ENCODE measurements at places on chromosomes 12 and 14.
A peak's percentile ranks its signal among the peaks of the same experiment; 100 is the strongest.

- DNase-seq = no peak
Observed at GRCh38 chr12:124833693-124834122, 30.0 kb downstream of the SCARB1 start.

- DNase-seq = no peak
Observed at GRCh38 chr12:25716842-25717241, 163.8 kb upstream of the LMNTD1 start.

DNA sequence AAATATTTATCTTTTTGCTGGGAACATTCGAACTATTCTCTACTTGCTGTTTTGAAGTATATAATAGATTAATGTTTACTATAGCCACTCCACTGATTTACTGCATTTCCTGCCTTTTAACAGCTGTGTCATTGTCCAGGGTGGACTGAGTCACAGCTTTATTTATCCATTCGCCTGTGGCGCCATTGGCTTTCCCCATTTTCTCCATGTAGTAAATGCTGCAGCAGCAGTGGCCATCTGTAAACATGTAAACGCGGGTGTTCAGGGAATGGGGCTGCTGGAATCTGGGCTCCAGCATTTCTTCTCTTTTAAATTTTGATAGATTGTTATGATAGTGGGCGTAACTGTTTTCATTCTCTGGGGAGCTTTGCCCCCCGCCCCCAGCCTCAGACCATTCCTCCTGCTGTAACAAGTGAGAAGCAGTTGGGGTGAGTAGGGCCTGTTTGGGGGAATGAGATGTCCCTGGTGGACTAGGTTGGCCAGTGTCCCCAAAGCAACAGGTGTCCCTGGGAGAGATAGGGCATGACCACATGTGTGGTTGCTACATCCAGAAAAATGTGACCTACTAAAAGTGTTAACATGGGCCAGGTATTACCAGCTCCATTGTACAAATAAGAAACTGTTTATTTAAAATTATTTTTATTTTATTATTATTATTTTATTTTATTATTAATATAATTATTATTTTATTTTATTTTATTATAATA, 32.9 kb downstream of the RIN3 start:
- DNase-seq = no peak

GRCh38 chr12:121535150-121536053, 45.4 kb downstream of the KDM2B start:
- no peak for DNase-seq

- no peak for DNase-seq
Observed at GRCh38 chr14:105498430-105499255, 7.6 kb downstream of the TEDC1 start.

- DNase-seq = peak; percentile 41
Observed at GRCh38 chr12:124391340-124392261, 96.7 kb downstream of the RFLNA start.

GRCh38 chr12:114580306-114580705, 103.7 kb downstream of the TBX3 start:
- DNase-seq = no peak

GRCh38 chr12:111174251-111174960, 194.5 kb downstream of the PHETA1 start:
- DNase-seq = no peak

DNA sequence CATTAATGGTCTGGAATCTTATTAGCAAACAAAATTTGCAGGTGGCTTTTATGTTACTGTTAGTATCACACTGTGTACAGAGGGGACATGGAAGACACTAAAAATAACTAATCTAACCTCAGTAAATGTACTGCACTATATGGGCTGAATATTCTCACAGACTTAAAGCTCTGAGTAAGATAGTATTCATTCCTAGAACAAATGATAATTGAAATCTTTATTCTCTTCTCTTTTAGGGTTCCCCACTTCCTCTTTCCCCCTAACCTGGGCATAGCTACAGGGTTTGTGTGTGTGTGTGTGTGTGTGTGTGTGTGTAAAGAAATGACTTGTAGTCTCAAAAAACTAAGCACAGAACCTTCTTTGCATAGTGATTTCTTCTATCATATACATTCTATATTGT, 21.4 kb upstream of the HECTD1 start:
- no peak for DNase-seq

DNA sequence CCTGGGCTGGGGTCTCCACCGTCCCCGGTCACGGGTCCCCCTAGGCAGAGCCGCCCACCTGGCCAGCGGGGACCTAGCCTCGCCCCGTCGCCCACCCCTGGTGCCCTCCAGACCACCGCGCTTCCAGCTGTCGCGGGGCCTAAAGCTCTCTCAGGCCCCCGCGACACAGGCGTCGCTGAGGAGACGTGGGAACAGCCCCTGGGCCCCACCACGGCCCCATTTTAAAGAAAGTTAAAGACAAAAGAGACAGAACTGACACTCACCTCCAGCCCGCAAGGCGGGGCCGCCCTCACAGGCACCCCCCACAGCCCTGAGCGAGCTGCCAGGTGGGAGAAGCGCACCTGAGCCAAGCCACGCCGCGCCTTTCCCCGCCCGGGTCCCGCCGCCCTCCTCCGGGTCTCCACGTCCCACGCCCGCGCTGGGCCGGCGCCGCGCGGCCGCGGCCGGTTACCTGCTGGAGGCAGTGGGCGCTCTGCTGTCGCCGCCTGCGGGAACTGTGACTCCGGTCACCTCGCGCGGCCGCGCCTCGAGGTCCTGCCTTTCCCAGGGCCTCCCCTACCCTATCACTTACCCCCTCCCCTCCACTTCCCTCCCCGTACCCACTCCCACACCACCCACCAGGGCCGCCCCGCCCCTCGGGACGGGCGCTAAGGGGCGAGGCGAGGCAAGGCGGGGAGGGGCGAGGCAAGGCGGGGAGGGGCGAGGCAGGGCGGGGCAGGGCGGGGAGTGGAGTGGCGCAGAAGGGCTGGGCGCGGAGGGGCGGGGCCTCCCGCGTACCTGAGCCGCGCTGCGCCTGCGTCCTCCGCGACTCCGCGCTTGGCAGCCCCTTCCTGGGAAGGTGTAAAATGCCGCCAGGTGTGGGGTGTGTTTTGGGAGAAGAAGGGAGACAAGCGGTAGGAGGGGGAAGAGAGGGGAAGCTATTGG, 31.2 kb downstream of the TC2N start:
- peak; percentile 91 for DNase-seq

DNA sequence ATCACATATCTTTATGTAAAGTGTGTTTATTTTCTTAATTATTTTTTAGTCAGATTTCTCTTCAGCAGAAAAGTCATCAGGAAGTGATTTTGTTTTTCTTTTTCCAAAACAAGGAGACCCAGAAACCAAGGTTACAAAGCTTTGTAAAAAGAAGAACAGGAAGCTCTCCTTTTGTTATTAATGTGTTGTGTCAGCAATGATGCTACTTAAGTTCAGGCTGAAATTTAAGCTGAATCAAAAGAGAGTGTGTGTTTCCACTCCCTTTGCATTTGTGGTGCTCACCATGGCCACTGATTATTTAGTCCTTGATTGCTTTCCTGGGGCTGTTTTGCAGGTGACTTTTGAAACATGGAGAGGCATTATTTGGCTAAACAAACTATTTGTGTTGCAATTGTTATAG, 155.3 kb upstream of the ATP2B1 start:
- DNase-seq = no peak

GRCh38 chr12:93902736-93903562, 225.8 kb downstream of the CRADD start:
- DNase-seq = no peak

DNA sequence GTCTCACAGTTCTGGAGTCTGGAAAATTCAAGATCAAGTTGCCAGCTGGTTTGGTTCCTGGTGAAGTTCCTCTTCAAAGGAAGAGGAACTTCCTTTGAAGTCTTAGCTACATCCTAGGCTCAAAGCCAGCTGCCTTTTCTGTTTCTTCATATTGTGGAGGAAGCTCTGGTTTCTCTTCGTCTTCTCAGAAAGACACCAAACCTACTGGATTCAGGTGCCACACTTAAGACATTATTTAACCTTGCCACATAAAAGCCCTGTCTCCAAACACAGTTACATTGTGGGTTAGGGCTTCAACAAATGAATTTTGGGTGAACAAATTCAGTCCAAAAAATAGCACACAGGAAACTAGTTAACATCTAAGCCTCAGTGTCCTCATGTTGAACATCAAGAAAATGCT, 1019.8 kb downstream of the GALC start:
- DNase-seq = no peak

DNA sequence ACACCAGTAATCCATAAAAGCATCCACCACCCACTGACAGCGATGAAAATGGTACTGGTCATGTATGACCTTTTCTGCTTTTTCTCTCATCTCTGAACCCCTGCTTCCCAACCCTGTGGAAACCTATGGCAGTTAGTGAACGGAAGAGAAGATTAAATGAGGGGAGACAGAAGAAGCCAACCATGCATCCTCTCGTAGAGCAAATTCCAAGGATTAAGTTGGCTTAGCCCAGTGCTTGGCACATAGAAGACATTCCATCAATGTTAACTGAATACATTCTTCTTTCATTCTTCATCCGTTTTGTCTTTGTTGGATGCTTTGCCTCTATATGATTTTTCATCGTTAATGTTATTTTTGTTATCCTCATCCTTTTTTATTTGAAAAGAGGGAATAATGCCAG, 339.7 kb upstream of the FLRT2 start:
- no peak for DNase-seq

- DNase-seq = no peak
Observed at GRCh38 chr12:70106347-70106746, 136.9 kb upstream of the CNOT2 start.

DNA sequence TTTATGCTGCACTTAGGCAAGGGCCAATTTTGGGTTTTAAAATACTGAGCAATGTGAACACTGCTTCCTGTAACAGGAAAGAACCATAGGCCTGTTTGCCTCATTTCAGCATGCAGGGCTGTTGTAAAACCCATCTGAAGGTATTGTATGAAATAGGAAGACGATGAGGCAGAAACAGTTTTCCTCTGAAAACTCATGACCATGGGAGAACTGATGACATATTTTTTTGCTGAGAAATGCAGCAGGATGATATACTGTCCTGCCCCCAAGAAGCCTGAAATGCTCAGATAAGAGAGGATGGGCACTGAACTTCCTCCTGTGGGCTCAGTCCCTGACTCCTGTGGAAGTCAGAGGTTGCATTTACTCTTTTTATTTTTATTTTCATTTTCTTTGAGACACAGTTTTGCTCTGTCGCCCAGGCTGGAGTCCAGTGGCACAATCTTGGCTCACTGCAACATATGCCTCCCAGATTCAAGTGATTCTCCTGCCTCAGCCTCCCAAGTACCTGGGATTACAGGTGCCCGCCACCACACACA, 17.4 kb downstream of the PYGL start:
- no peak for DNase-seq

DNA sequence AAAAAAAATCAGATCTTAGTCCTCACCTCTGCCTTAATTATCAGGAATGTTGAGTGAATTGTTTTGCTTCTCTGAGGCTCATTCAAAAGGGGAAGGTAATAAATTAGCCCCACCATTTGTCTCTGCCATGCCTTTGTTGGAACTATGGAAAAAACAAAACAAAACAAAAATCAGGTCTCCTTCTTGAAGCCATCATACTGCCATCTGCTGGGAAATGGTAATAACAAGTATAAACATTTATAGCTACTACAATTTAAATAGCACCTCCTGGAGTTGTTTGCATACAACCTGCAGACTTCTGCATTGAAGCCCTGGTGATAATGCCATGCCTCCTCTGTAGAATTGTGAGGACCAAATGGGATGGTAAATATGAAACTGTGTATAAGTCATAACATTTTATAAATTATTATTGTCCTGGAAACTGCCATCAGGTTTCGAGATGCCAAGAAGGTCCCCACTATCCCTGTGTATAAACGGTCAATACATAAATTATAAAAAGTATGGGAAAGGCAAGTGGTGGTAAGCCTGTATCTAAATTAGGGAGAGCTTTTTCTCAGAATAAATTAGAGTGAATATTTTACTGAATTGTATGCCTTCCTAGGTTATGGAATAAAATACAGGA, 87.2 kb upstream of the FGD4 start:
- no peak for DNase-seq

DNA sequence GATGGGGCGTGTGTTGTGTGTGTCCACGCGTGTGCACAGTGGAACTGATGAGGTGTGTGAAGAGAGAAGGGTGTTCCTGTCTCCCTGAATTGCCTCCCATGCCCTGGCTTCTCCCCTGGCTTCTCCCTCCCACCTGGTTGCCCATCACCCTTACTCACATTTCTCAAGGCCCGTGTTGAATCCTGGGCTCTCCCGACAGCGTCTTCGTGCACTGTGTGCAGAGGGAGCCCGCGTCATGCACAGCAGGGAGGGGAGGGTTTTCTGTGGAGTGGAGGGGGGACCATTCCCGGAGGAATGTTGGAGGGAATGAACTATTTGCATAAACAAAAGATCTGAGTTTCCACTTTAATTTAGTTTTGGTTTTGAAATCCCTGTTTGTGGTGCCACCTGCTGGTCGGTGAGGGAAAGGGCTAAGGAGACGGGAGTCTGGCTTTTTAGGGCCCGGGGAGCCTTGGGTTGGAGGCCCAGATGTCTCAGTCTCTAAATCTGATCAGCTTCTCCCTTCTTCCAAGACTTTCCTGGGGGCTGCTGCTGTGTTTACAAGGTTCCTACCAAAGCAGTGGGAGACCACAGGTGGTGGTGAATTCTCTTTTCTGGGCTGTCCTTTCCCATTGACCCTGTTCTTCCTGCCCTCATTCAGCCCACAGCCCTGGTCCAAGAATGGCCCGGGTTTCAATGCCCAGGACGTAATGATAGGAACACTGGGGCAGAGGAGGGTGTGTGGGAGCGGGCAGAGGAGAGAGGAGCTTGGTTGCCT, at the start of gene C1R:
C1R (minus strand) TSS at position 217 of the 757 bp plus-strand sequence; CDS start at position 160, 57 bp downstream.
- DNase-seq = peak; percentile 64

DNA sequence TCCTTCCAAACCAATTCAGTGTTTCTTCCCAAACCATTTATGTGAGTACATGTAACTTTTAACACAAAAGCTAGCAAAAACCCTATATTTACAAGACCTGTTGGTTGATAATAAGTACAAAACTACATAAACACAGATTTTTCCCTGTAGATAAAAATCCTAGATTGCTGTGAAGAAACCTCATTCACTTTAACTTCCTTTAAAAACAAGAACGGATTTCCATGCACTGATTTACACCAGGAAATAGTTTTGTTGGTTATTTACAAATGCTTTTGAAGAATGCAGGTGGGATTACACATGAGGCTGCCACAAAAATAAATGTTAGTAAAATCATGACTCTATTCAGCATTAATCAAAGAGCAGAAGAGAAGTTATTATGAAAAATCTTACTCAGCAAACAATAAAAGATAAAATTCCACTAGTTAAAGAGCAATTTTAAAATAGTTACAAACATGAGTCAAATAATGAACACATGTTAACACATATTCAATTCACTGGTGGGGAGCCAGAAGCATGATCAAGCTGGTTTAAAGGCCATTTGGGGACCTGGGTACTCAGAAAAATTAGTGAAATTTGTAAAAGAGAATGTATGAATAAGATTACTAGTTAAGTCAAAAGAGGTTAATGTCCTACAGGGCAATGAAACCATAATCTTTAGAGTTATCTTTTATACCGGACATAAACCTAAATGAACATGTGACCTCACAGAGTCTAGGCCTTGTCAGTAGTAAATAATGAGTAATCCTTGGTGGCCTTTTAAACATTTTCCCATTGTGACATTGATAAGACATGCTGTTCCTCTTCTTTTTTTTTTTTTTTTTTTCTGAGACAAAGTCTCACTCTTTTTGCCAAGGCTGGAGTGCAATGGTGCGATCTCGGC, 79.9 kb downstream of the PHLDA1 start:
- no peak for DNase-seq

Measured in activated naive CD4-positive, alpha-beta T cell (primary cell).